ENCODE measurements at places on chromosomes 2 and 18.

DNA sequence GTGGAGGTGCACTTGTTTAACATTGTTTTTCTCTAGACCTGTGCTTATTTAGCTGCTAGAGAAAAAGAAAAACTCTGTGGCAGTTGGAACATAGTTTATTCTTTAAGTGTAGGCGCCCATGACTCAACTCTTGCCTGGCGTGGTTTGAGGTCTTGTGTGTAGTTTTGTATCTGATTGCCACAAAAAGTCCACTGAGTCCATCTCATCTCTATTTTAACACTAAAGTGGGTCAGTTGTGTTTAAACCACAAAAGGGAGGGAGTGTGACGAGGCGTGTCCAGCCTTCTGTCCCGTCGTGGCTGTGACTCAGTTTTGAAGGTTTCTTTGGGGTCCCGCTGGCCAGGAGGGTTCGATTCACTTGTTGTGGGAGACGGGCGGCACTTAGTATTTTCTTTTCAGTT lies 15.3 kb upstream of the UGT1A9 start:
- no peak for DNase-seq

DNA sequence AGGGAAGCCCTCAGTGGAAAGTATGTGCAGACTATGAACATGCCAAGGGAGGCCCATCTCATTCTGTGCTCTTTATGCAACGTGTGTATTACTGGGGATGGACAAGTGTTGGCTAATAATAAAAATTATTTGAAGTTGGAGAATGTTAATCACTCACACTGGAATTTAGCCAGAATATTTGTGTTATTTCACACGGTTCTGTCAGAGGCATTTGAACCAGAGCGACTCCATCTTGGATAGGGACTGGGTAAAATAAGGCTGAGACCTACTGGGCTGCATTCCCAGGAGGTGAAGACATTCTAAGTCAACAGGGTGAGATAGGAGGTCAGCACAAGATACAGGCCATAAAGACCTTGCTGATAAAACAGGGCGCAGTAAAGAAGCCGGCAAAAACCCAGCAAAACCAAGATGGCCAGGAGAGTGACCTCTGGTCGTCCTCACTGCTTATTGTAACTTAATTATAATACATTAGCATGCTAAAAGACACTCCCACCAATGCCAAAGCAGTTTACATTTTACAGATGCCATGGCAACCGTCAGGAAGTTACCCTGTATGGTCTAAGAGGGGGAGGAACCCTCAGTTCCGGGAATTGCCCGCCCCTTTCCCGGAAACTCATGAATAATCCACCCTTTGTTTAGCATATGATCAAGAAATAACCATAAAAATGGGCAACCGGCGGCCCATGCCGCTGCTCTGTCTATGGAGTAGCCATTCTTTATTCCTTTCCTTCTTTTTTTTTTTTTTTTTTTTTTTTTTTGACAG lies 2.6 kb upstream of the FZD5 start:
- no peak for DNase-seq

DNA sequence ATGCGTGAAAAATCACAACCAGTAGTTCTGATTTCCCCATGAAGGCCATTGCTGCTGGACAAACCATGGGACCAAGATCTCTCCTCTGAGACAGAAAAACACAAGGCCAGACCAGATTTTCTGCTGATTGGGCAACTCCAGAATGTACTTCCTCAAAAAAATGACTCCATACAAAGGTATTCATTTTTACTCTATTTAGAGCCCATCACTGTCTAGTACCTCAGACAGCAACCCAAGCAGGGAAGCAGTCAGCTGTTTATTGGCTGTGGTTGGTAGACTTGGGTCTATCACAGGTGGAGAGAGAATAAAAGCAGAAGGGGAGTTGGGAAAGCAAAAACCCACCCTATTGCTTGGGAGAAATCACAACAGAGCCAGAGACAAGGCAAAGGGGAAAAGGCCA lies 219.9 kb downstream of the PIK3C3 start:
- DNase-seq, result no peak

DNA sequence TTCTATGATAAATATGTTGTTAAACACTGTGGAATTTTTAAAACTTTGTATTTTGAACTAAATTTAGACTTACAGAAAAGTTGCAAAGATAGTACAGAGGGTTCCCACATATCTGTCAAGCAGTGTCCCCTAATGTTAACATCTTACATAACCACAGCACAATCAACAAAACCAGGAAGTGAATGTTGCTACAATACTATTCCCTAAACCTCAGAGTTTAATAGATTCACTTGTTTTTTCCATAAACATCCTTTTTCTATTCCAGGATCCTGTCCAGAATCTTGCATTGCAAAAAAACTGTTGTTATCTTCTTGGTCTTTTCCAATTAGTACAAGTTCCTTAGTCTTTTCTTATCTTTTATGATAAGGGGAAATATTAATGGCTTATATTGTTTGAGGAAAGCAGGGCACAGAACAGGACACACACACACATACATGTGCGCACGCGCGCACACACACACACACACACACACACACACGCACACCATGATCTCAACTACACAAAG lies 251.1 kb upstream of the TRIB2 start:
- no peak for DNase-seq
